H9 (cell line): ENCODE measurements at places on chromosomes 1 and 21.

DNA sequence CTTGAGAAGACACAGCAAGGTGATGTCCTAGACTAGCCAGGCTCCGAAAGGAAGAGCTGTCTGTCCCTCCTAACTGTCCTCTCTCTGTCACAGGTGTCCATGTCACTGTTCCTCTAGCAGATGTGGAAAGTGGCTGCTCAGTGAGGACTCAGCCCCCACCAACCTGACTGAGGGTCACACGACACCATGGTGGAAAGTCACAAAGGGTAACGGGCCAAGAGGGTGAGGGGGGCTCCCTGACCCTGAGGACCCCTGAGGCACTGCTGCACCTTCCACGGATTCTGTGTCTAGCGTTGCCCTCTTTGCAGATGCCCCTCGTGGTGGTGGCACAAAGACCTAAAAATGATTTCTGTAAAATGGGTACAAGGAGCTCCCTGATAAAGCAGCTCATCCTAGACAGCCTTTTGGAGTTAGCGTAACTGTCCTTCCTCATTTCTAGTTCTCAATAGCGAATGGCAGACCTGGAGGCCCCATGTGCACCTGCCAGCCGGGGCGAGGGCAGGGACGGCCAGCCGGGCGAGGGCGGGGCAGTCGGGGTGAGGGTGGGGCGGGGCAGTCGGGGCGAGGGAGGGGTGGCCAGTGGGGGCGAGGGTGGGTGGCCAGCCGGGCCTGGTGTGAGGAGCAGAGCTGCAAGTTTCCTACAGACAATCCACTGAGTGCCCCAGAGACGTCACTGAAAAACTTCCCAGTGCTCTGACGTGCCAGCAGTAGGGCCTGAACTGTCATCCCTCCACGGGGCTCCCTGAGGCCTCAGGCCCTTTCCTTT lies 23.4 kb downstream of the POFUT2 start:
- DNase-seq = peak; percentile 13

DNA sequence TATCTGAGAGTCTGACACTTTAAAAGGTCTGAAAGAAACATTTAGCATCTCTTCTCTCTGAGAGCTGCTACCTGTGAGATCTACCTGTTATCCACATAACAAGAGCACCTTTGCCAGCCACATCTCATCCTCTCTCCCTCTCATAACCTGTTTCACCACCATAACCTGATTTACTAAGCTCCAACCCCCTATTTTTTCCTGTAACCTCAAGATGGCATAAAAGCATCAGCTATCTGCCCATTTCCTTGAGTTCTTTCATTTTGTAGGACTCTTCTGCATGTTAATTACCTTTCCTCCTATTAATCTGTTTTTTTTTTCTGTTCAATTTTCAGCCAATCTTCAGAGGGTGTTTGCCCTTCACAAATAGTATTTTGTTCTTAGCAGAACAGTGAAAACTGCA lies 136.5 kb upstream of the KCNK1 start:
- DNase-seq = no peak

DNA sequence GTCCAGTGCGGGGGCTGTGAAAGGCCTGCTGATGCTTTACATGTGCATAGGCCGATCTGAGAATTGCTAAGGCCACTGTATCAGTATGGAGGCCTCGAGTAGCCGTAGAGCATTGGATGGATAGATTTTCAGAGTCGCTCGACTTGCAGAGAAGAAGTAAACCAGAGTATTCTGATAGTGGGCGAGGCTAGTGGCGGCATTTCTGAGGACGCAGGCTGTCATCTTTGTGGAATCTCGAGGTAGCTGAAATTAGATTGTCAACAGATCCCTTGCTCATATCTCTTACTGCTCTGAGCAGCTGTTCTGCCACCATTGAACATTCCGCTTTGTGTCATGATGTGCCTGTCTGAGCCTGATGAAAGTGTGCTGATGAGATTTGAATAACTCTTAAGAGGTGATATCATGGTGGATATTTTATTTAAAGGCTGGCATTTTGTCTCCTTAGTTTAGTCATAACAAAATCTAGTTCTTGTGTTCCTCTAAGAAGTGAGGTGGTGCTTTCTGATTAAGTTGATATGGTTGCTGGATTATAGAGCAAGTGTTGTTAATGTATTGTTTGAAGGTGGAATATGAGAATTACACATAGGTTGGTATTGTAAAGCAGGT lies 1.5 kb downstream of the KIF1B start:
- no peak for DNase-seq

DNA sequence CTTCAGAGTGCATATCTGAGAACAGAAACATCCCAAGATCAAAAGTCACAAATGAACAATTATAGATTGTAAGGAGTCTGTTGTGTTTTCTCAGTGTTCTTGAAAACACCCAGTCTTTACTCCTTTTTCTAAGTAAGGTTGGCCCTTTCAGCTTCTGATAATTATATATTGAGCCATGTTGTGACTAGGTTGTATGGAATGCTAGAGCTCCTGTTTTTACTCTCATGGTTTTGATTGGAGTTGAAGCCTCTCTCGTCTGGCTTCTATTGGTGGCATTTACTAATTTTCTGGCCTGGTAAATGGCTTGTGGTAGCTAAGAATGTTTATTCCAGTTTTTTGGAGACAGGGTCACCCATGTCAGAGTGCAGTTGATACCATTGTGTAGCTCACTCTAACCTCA lies 84.7 kb downstream of the NDUFS5 start:
- DNase-seq = no peak

GRCh38 chr1:213985209-213986019 lies 2.4 kb upstream of the PROX1 start:
- DNase-seq = peak; percentile 57

DNA sequence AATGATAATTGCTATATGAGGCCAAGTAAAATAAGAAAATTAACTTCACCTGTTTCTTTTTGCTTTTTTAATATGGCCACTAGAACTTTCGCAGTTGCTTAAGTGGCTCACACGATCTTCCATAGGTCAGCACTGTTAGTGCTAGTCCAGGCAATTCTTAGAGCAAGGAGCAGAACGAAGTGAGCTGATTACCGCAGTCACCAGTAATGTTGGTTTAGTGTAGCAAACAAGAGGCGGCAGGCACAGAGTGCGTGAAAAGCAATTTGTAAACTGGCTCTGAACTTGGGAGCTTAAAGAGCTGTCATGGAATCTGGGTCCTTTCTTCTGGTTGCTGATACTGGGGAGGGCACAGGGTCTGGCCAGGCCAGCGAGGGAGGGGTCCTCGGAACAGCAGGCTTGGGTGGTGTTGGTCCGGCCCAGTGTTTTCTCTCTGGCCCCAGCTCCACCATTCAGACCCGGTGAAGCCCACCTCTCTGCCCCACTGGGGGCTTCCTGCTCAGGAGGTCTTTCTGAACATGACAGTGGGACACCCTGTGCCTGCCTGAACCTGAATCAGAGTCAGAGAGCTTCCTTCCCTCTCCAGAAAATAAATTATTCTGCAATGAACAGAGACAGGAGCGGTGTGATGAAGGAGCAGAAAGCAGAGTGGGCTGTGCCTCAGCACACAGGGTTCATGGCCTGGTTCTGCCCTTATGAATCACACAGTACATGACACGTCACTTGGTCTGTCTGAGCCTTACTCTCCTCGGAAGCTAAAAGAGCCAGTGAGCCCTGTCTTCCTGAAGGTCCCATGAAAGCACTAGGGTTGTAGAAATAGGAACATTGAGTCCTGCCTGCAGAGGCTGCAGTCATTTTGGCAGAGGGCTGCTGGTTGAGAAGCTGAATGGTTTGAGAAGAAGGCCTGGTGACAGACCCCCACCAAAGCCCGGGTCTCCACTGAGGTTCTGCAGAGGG lies 11.9 kb downstream of the ETS2 start:
- DNase-seq = no peak

- no peak for DNase-seq
These were observed 280 bp upstream of the A3GALT2 start for GRCh38 chr1:33321178-33321577.

- DNase-seq = no peak
These were observed 30.5 kb downstream of the RHBG start for GRCh38 chr1:156399355-156400125.

- DNase-seq = no peak
These were observed 139.8 kb downstream of the NCAM2 start for GRCh38 chr21:21137986-21138385.

- no peak for DNase-seq
These were observed 183.3 kb upstream of the ADGRL2 start for GRCh38 chr1:81617308-81617967.

GRCh38 chr21:34336245-34336644 lies 27.6 kb upstream of the KCNE2 start:
- DNase-seq = no peak

DNA sequence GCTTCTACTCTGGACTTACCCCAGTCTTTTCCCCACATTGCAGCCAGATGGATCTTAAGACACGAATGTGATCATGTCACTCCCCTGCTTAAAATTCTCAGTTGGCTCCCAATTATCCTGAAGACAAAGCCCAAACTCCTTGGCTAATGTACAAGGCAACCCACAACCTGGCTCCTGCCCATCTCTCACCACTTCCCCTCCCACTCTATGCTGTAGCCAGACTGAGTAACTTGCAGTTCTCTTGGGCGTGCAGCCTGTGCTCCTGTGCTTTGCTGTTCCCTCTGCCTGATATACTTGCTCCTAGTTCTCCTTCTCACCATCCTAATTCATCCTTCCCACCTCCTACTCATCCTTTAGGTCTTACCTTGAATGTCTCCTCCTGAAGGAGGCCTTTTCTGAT lies 56.2 kb downstream of the LGR6 start:
- DNase-seq = peak; percentile 4

GRCh38 chr1:48186306-48186839 lies 36.1 kb upstream of the SLC5A9 start:
- no peak for DNase-seq

GRCh38 chr21:39109596-39110210 lies 73.5 kb downstream of the PSMG1 start:
- no peak for DNase-seq

DNA sequence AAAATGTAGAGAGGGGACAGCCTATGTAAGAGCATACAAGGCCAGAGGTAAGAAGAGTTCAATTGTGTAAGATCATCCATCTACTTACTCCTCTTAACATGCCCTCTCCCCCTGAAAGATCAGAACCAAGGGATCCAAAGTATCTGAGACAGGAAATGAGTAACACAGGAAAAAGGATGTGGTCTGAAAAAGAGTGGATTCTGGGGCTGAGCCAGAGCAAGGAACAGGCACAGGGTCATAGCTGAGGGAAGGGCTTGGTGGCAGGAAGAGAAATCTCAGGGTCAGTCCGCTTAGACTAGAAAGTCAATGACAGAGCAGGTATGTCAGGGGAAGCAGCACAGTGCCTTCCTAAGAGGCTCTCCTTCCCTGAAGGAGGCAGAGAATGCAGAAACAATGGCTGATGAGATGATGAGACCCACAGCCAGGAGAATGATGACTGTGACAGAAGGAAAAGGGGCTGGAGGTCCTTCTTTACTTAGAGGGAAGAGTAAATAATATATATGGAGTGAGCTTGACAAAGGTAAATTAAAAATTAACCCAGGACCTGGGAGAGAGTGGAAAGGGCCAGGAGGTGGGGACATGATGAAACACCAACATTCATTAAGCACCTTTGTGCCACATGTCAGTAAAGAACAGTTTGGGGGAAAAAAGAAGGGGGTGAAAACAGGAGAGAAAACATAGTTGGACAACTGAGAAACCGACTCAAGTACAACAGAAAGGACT lies 26.2 kb upstream of the A3GALT2 start:
- DNase-seq = no peak

DNA sequence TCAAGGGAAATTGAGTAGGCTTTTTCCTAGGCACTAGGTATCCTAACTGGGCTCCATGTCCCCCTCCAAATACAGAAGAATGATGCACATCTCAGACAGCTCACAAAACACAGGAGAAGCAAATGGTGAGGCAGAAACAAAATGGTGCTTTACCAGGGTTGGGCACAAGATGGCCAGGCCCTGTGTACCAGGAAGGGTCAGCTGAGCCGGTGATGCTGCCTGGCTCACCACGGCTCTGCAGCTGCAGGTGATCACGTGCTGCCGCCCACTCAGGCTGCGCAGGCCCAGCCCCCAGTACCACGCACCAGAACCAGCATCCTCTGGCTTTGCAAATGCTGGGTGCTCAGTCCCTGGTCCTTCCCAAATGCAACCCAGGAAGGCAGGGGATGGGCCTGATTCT lies 993 bp upstream of the DSCAM start:
- DNase-seq = no peak

DNA sequence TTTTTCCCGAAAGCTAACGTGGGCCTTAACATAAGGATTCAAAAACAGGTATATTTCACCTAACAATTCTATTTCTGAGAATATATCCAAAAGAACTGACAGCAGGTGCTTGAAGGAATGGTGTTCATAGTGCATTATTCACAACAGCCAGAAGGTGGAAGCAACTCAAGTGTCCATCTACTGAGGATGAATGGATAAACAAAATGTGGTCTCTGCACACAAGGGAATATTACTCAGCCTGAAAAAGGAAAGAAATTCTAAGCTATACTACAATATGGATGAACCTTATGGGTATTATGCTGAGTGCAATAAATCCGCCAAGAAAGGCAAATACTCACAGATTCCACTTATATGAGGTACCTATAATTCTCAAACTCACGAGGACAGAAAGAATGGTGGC lies 6.1 kb upstream of the RIPPLY3 start:
- DNase-seq = no peak

DNA sequence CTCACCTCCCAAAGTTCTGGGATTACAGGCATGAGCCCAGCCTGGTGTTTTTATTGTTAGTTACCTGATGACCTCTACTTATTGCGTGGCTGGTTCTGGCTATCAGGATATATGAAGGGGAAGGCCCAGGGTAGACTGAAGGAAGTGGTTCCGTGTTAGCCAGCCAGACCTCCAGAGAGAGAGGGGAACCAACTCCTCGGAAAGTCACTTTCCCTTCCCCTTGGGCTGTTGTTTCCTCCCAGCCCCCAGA lies 2.5 kb upstream of the RCSD1 start:
- no peak for DNase-seq

GRCh38 chr1:219805191-219805590 lies 123.2 kb downstream of the SLC30A10 start:
- DNase-seq = no peak

- DNase-seq = no peak
These were observed 34.5 kb downstream of the DHRS3 start for GRCh38 chr1:12583484-12583883.

DNA sequence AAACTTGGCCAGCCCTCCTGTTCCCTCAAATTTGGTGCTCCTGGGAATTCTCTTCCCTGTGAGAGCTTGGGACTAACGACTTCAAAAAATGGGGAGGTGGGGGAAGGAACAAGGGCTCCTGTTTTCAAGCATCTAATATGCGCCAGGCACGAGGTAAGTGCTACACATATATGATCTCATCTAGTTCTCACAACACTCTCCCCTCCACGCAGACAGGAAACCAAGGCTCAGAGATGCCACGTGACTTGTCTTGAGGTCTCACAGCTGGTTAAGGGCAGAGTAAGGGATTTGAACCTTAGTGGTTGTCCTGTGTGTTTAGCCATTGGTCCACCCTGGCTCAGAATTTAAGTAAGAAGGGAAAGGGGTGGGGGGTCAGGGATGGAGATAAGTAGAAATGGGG lies 125.9 kb downstream of the DMRTB1 start:
- peak; percentile 2 for DNase-seq

GRCh38 chr1:240691501-240691900 lies 79.5 kb upstream of the GREM2 start:
- no peak for DNase-seq

- no peak for DNase-seq
These were observed 32.2 kb downstream of the CACHD1 start for GRCh38 chr1:64502083-64502482.

- DNase-seq = no peak
These were observed 15.9 kb downstream of the PYCR2 start for GRCh38 chr1:225908013-225908640.
